ENCODE measurements at places on chromosomes 6 and 20.

GRCh38 chr6:5981126-5982026 is 25.3 kb downstream of the NRN1 start:
- DNase-seq = no peak

- no peak for DNase-seq
Measured at GRCh38 chr6:55955684-55956083, 80.3 kb upstream of the BMP5 start.

DNA sequence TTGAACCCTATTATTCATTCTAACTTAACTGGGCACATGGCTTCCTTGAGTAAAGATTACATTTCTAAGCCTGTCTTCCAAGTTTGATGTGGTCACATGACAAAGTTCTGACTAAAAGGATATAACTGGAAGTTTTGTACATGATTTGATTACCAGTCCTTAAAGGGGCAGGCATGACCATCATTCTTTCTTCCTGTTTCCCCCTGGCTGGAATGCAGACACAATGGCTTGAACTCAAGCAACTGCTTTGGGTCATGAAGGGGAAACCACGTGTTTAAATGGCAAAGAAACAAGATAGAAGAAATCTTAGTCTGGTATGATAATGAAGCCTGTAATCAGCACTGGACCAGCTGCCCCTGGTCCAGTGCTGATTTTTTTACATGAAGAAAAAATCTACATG is 15.6 kb upstream of the SHLD1 start:
- DNase-seq = no peak

GRCh38 chr6:149111556-149112115 is 205.9 kb upstream of the TAB2 start:
- DNase-seq = no peak

DNA sequence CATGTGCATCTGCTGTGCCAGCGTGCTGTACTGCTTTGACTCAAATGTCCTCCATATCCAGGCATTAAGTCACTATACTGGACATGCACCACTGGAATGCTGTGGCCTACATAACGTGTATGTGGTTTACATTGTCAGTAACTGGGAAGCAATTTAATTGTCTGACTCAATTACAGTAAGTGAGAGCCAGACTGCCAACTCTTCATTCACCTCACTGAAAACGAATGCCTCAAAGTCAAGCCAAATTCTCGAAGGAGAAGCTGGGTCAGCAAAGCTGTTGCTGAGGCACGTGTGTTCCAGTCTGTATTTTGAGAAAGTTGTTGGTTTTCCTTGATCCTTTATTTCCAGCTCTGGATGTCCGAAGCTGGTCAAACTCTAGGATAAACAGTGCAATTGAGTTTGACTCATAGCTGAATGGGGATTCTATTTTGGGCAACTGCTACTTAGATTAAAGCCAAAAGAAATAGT is 534.3 kb downstream of the COL12A1 start:
- DNase-seq = no peak

- no peak for DNase-seq
Measured at GRCh38 chr20:61881416-61881815, 184.3 kb downstream of the TAF4 start.

GRCh38 chr6:113281014-113281413 is 576.1 kb upstream of the MARCKS start:
- no peak for DNase-seq

All from NCI-H1105 treated with DMSO at 0.1 percent for 48 hours (cell line).